NCI-H1436 (cell line): ENCODE measurements at places on chromosomes 12 and 14.

DNA sequence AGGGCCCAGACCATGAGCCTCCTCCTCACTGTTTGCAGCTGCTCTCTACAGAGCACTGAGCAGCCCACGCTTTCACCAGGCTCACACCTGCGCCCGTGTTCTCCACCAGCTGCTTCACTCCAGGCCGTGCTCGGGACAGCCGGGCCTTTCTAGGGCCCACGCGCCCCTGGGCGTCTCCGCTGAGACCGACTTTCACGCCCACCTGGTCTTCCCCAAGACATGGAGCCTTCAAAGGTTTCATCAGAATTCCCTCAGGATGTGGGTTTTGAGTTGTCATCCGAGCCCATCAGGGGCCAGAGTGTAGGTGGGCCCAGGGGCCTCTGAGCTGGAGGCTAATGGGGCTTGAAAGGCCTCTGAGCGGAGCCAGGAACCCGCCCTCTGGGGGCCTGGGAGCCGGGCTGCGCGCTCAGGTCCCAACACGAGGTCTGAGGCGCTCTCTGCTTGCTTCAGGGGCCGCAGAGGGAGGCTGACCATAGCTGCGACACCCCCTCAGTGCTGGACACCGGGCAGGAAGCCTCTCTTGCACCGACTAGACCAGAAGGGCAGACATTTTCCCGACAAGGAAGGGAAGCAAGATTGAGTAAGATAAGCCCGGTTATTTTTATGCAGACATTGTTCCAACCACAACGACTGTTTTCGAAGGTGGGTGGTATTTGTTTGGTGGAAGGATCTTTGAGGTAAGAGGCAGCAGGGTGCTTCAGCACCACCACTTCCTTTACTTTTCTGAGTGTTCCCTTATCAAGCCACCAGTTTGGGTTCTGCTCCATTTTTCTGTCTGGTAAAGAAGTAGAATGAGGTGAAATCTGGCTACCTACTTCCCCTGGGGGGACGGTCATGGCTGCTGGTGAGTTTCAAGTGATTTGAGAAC is 125.0 kb upstream of the FUT8 start:
- no peak for DNase-seq

- DNase-seq, result no peak
These were observed 38.4 kb downstream of the LRP6 start for GRCh38 chr12:12228402-12228801.

DNA sequence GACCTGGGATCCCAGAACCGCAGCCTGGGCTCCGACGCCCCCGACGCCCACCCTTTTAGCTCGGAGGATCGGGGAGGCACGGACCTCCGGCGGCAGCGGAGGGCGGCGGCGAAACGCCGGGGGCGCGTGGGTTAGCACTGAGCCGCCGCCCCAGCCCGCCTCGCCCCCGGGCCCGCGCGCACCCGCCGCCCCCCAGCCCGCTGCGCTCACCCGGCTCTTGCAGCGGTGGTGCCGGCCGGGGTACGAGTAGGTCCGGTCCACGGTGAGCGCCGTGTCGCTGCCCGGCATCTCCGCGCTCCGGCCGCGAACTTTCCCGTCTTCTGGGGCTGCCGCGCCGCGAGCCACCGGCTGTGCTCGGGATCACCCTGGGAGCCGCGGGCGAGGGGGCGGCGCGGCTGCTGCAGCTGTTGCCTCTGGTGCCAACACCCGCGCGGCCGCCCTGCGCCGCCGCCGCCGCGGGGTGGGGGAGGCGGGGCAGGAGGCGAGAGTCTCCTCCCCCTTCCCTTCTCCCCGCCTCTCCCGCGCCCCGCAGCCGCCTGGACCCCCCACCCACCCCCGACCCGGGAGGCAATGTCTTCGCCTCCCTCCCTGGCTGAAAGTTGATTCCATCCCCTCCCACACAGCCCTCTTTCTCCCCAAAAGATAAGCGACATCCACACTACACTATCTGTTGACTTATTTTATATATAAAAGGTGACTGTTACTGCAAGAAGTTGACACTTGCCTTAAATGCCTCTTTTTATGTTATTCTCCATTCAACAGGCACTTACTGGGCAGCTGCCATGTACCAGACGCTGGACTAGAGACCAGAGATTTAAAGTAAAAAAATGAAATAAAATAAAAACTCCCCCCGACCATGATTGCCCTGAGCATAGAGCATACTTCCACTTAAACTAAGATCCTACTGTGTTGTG is at the start of gene TMCC3:
TMCC3 (minus strand) TSS at position 415 of the 914 bp plus-strand sequence; CDS start at position 288, 127 bp downstream.
- DNase-seq, result peak; percentile 47

DNA sequence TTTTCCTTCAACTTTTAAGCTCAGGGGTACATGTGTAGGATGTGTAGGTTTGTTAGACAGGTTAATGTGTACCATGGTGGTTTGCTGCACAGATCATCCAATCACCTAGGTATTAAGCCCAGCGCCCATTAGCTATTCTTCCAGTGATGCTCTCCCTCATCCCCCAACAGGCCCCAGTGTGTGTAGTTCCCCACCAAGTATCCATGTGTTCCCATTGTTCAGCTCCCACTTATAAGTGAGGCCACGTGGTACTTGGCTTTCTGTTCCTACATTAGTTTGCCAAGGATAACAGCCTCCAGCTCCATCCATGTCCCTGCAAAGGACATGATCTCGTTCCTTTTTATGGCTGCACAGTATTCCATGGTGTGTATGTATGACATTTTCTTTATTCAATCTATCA is 48.6 kb upstream of the YARS2 start:
- no peak for DNase-seq

DNA sequence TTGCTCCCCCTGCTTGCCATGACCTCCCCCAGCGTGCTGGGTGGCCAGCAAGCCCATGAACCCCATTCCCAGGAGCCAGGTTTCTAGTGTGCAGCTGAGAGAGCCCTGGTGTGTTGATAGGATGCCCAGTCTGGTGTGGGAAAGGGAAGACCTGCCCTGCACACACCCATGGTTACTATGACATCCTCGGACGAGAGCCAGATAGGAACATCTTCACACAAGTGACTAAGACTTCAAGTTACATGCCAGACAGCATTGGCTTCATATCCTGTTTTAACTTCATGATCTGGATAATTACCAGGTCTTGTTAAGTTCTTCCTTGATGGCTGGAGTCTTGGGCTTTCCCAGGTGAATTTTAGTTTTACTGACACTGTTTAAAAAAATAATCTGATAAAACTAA is 196.6 kb upstream of the EGLN3 start:
- DNase-seq, result no peak

- no peak for DNase-seq
These were observed 6.8 kb upstream of the AEBP2 start for GRCh38 chr12:19432309-19433170.

- DNase-seq, result no peak
These were observed 9.9 kb downstream of the GPRC5A start for GRCh38 chr12:12901158-12901791.

DNA sequence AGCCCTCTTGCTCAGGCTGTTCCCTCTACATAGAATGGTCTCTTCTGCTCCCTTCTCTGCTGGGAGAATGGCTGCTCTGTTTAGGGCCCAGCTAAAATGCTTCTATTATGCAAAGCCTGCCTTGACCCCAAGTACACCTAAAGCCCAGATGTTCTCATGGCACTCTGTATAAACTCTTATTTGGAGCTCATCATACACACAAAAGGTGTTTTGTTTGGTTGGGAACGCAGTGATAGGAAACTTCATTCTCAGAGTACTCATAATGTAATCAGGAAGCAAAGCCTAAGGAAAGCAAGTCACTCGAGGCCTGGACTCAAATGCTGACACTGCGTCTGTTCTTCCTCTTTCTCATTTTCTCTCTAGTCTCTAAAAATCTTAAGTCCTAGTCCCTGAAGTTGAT is 38.2 kb upstream of the SYCP3 start:
- DNase-seq, result no peak

GRCh38 chr12:132563911-132564310 is 46.5 kb downstream of the LRCOL1 start:
- no peak for DNase-seq

DNA sequence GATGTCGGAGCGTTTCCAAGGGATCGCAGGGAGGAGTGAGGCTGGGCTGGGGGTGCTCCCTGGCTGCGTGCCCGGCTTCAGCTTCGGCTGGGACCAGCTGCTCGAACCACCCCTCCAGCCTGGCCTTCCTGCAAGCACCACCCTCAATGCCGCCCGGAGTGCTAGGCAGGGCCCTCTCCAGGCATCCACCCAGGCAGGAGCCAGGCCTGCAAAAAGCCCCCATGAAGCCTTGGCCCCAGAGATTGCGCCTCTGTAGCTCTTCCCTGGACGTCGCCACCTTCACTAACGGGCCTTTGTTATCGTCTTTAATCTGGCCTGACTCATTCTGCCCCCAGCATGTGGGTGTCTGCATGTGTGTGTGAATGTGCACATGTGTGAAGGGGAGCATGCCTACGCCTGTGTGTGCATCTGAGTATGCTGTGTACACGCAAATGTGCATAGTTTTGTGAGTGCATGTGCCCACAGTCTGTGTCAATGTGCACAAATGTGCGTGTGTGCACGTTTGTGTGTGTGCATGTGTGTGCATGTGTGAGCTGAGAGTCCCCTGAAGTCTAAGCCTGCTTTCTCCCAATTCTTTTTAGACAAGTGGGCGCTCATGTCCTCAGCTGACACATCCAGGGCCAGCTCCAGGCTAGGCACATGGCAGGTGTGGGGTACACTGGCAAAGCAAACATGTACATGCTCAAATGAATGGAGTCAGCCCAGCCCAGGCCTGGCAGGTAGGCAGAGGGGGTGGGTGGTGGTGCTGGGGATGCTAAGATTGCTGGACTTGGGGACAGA is 195.4 kb upstream of the C14orf180 start:
- DNase-seq, result no peak

- DNase-seq, result no peak
These were observed 328.6 kb downstream of the MDGA2 start for GRCh38 chr14:47346849-47347248.

DNA sequence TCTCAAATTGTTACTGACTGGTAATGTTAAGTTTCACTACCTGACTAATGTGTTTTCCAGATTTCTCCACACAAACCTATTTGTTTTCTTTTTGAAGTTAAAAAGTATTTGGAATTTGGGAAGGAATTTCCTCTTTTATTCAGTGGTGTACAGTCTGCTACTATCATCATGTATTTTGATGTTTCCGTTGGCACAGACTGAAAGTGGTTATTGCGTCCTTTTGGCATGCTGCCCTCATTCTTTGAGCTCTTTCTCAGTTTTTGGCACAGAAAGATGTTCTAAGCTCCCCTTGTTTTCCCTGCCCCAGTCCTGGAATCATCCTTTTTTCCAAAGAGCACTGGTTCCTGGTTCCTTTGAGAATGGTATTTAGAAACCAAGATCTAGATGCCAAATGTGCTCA is 31.4 kb upstream of the RTRAF start:
- DNase-seq, result no peak

- DNase-seq, result peak; percentile 27
These were observed 885.8 kb upstream of the TMEM132C start for GRCh38 chr12:127381043-127381668.

DNA sequence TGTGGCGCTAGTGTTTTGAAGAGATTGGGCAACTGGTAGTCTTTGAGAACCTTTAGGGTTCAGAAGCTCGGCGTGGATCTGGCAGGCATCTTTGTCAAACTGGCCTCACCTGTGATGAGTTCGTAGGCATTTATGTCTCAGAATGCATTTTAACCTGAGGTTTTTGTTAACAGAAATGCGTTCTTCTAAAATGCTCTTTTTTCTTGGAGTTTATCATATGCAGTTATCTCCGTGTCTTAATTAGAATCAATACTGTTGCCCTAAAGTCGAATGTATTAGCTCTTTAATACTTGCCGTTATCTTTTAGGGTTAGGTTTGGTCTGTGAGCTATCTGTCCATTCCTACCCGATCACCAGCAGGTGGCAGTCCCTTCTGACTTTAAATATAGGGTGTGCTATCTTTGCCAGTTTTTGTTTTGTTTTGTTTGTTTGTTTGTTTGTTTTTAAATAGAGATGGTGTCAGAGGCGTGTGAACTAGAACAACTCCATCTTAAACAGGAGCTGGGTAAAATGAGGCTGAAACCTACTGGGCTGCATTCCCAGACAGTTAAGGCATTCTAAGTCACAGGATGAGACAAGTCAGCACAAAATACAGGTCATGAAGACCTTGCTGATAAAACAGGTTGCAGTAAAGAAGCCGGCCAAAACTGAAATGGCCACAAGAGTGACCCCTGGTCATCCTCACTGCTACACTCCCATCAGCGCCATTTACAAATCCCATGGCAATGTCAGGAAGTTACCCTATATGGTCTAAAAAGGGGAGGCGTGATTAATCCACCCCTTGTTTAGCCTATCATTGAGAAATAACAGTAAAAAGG is 1.4 kb downstream of the ATF1 start:
- peak; percentile 1 for DNase-seq

GRCh38 chr12:115194857-115195256 is 510.9 kb upstream of the TBX3 start:
- DNase-seq, result no peak

- DNase-seq, result peak; percentile 35
These were observed 41.7 kb downstream of the ACADS start for GRCh38 chr12:120767071-120768024.

DNA sequence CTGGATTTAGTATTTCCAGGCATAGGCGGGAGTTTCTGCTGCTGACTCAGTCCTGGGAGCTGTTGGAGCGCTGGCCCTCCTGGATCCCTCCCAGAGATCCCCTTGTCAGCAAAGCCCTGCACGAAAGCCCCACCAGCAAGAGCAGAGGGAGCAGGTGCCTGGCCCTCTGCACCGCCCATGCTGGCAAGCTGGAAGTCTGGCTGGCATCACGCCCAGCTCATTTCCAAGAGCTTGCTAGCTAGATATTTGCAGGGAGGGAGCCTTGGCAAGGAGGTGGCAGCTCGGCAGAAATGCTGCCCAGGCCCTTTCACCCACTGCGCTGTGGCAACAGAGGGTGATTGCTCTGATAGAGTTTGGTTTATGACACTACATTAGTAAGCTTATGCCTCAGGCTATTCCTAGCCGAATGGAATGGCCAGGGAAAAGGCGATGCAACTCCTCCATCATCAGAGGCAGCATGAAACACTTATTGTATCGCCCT is 193.9 kb downstream of the EMP1 start:
- no peak for DNase-seq

GRCh38 chr12:114780746-114781399 is 96.9 kb upstream of the TBX3 start:
- peak; percentile 2 for DNase-seq

DNA sequence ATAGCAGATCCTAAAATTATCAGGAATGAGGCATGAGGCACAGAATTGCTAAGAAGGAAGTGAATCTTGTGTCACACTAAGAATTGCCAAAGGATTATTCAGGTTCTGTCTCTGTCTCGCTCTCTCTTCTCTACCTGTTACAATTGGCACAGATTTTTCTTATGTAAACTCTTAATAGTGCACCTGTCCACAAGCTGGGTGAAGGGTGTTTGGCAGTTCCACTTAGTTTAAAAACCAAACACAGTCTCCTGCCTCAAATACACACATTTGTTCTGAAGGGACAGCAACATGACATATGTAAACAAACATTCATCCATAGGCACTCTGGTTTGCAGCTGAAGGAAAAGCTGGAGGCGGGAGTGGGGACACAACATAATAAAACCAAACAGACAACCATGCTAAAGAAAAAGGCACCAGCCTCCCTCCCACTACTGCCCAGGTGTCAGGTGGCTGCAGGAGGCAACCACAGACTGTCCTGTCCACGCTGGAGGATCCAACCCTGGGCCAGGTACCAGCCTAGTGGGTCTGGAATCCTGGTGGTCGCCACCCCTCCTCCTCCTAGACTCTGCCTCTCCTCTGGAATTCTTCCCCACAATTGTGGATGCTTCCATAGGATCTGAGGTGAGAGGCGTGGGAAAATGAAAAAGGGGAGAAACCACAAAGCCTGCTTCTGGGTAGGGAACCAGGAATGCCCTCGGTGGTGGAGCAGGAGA is 81.2 kb downstream of the TMEM260 start:
- DNase-seq, result no peak

- no peak for DNase-seq
These were observed 25.5 kb upstream of the GSC start for GRCh38 chr14:94795372-94795771.
